D341Med (cell line): ENCODE measurements at places on chromosomes 7 and 10.

DNA sequence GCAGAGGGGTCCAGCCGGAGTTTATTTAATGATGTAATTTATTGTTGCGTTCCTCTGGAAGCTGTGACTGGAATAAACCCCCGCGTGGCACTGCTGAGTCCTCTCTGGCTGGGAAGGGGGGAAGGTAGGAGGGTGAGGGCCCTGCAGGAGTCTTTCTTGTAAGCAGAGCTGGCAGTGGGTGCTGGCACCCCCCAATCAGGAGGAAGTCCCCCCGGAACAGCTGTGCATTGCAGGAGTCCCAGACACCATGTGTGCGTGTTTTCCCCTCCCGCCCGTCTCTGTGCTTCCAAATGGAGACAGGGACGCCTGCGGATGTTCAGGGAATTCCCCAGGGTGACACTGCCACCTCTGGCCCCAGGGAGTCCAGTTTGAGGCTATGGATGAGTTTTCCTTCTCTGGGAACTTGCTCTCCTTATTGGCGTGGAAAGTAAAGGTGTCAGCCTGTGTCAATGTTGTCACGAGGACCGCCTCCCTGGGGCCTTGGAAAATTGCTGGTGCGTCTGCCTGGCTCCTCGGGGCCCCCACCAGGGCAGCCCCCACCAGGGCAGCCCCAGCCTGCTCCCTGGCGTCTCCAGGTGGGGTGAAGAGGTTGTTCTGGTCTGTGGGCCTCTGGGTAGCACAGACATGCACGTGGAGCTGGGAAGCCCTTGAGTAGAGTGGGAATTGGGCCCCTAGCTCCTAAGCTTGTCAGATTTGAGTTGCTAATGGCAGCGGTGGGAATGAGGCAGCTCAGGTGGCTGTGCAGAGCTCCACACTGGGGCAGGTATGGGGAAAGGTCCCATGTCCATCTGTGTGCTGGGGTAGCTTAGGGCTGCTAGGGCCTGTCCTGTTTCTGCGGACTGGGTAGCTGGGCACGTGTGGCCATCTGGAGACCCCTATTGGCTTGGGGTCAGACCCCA lies 2.7 kb downstream of the FZD9 start:
- DNase-seq, result peak; percentile 45

DNA sequence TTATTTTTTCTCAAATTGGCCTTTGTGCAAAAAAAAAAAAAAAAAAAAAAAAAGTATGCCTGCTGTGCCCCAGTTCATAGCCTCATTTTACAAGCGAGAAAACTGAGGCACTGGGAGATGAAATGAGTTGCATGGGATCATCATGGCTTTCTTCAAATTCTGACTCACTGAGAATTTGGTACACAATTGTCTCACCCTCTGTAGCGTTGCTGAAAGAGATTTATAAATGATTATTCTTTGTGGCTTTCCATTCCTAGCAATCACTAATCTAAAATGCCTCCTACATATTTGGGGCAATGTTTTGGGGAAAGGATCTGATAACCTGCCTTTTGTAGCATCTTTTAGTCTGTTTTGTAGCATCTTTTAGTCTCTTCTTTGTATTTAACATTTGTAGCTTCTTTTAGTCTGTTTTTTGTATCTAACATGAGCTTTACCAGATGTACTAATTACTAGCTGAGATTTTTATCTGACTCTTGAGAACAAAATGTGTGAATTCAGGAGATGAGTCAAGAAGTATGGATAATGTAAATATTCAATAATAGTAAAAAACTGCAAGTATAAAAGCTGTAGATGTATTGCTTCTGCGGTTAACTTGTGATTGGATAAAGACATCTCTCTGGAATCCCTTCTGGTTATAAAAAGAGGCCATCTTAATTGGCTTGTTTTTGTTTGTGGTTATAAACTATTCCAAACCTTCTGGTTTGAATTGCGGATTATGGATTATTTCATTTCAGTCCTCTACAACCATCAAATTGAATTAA lies 161.4 kb downstream of the ARID5B start:
- no peak for DNase-seq

DNA sequence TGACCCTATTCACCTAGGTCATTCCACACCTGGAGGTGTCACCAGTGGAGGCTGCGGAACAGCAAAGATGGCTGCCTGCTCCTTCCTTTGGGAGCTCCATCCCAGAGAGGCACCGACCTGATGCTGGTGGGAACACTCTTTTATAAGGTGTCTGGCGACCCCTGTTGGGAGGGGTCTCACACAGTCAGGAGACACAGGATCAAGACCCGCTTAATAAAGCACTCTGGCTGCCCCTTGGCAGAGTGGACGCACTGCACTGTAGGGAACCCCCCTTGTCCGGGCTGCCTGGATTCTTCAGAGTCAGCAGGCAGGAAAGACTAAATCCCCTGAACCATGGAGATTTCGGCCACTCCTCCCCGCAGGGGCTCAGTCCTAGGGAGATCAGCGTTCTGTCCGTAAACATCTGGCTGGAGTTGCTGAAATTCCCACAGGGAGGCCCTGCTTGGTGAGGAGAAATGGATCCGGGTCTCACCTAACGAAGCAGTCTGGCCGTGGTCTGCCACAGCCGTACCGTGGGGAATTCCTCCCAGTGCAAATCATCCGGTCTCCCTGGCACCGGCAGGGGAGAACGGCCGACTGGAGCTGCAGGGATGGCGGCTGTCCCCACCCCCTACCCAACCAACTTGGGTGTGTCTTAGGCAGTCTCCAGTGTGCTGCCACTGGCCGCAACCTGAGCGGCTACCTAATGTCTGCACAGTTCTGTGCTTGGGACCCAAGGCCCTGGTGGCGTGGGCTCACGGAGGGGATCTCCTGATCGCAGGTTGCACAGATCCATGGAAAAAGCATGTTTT lies 66.1 kb downstream of the LSMEM1 start:
- DNase-seq, result no peak

- peak; percentile 98 for DNase-seq
Observed at GRCh38 chr7:7182156-7183060, at the start of gene C1GALT1. Gene C1GALT1 (plus strand): TSS chr7:7182544. CDS start chr7:7234320, 51,776 bp downstream.

GRCh38 chr7:22316914-22317313 lies 40.0 kb downstream of the RAPGEF5 start:
- no peak for DNase-seq

- peak; percentile 68 for DNase-seq
Observed at GRCh38 chr10:97676770-97677581, 10.1 kb downstream of the AVPI1 start.

GRCh38 chr7:44884621-44885393 lies 523 bp downstream of the PURB start:
- peak; percentile 72 for DNase-seq

DNA sequence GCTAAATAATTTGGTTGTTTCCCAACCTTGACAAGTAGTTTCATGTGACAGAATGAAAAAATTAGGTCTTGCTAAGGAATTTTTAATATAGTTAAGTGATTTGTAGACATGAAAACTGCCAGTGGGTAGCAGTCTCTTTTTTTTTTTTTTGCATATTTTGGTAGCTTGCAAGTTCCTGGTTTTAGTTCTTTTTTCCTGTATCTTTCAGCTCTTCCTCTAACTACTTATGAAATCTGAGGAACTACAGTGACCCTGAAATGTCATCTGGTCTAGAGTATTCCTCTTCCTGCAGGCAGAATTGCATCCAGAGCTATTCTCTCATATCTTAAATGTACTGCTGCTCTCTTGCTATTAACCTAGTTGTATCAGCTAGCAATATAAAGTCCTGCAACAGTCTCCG lies 160.4 kb downstream of the HDAC9 start:
- no peak for DNase-seq

DNA sequence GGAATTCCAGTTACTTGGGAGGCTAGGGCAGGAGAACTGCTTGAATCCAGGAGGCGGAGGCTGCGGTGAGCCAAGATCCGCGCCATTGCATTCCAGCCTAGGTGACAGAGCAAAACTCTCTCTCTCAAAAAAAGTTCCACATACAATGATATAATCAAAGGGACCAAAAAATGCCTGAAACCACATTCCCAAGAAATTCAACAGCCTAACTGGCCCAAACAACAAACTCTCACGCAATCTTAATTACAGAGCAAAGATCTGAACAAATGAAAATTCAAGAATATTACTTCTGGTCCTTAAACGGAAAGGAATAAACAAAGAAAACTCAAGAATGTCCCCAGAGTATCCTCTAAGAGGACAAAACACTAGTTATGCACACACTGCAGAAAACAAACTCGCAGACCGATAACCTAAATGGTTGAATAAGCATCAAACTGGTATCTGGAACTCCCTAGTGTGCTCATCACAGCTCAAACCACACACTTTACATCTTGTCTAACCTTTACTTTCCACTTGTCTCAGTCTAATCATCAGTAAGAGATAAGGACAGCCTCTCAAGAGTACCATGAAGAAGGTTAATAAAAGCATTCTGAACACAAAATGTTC lies 3.7 kb downstream of the OGA start:
- no peak for DNase-seq

DNA sequence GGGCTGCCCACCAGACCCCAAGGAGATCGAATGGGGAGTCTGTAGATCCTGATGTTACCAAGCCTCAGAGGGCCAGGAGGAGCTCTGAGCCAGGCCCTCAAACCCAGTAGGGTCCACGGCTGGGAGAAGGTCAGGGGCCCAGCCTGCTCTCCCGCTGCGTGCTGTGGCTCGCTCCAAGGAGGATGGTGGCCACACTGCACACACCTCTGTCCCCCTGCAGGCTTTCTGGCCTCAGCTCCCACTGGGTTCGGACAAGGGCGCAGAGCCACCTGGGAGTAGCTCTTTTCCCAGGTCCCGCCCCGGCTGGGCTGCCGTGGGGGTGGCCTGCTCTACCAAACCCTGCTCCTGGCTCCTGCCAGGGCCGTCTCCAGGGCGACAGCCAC lies 175.8 kb downstream of the ZNF248 start:
- no peak for DNase-seq

DNA sequence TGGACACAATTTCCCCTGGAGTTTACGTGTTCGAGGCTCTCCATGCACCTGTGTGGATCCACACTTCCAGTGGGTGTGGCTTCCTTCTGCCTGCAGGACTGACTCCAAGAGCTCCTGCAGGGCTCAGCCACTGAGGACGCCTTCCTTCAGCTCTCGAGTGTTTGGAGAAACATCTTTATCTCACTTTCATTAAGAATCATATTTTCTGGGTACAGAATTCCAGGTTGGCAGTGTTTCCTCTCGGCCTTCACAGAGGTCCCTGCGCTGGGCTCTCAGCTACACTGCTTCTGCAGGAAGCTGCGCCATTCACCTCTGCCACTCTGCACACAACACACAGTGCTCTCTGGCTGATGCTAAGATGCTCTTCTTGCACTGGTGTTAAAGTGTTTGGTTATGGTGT lies 69.9 kb upstream of the NKX6-2 start:
- DNase-seq, result no peak

DNA sequence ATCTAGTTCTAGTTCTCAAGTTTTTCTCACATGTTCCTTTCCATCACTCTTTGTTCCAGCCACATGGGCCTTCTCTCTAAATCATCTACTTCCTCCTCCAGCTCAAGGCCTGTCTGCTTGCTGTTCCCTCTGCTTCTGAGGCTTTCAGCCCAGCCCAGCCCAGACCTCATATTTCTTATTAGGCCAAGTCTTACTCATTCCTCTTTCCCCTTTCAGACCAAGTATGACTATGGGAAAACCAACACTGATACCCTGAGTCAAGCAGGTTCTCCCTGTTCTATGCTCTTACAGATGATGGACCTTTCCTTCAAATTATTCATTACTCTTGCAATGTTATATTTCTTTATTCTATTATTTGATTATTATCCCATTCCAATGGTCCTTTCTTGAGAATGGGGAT lies 80.3 kb upstream of the SEM1 start:
- DNase-seq, result no peak

DNA sequence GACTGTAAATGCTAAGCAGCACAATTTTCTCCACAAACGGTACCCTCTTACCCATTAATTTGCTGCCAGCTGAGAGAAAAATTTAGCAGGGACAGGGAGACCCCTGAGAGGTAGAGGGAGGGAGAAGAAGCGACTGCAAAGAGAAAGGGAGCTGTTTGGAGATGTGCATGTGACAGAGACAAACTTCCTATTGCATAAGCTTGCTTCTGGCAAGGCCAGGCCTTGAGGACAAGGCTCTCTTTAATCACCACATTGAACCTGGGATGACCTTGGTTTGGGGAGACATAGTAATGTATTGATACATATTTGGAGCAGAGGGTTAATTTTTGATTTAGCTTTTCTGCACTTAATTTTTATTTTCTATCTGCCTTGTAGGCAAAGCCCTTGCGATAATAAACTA lies 31.1 kb upstream of the HIBADH start:
- DNase-seq, result no peak

DNA sequence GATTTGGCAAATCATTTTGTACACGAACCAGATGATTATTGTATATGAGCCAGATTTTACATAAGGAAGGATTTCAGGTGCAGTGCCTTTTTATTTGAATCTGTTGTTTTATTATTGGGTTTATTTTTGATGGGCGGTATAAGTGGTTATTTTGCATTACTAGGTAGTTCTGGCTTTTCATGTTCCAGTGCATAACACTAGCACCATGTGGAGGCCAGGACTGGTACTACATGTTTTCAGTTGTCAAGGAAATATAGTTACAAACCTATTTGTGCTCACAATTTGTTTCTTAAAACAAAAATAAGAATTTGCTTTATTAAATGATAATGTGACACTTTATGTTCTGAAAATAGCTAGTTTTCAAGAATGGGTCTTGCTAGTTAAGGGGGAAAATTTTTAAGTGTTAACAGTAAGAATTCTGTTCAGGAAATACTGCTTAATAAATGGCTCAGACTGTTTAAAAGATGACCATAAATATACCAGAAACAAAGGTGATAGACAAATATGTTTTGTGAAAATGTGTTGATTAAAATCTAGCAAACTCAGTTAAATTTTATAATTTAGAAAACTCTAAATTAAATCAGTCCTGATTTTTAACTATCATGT lies 7.1 kb upstream of the SEMA3E start:
- DNase-seq, result peak; percentile 42

- DNase-seq, result no peak
Observed at GRCh38 chr7:85997515-85997914, 646.2 kb upstream of the GRM3 start.

DNA sequence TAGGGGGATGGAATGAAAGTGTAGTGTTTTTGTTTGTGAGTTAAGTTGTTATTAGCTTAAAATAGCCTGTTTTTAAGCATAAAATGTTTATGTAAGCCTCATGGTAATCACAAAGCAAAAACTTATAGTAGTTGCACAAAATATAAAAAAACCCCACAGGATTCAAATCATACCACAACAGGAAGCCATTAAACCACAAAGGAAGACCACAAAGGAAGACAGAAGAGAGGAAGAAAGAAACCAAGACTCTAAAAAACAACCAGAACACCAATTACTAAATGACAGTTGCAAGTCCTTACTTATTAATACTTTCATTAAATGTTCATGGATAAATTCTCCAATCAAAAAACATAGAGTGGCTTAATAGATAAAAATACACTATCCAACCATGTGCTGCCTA lies 63.6 kb downstream of the ANKRD7 start:
- no peak for DNase-seq
